Stimulated activated CD4-positive, alpha-beta T cell treated with anti-CD3 and anti-CD28 coated beads, TNF-alpha, amount 100 ng/mL, for 1 hour (primary cell): ENCODE measurements at places on chromosomes 16 and 17.

DNA sequence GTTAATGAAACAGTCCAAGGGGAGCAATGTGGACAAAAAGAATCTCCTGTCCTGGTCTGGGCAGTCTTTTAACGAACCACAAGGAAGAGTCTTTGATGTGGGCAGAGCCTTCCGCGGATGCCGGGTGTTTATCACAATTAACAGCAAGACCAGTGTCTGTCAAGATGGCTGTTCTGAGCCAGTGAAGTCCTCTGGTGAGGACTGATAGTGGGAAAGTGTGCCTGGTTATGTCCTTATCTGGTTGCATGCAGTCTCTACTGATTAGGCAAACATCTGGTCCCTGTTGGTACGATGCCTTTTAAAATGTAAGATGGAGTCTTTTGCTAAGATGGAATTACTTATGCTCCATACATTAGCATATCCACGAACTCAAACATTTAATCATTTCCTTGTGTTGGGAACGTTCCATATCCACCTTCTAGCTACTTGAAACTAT, 88.5 kb downstream of the ZNF18 start:
- DNase-seq: no peak

- DNase-seq: no peak
Observed at GRCh38 chr17:69058165-69058564, 2.6 kb downstream of the ABCA9 start.

- DNase-seq: no peak
Observed at GRCh38 chr16:25063865-25064264, 47.7 kb upstream of the LCMT1 start.

DNA sequence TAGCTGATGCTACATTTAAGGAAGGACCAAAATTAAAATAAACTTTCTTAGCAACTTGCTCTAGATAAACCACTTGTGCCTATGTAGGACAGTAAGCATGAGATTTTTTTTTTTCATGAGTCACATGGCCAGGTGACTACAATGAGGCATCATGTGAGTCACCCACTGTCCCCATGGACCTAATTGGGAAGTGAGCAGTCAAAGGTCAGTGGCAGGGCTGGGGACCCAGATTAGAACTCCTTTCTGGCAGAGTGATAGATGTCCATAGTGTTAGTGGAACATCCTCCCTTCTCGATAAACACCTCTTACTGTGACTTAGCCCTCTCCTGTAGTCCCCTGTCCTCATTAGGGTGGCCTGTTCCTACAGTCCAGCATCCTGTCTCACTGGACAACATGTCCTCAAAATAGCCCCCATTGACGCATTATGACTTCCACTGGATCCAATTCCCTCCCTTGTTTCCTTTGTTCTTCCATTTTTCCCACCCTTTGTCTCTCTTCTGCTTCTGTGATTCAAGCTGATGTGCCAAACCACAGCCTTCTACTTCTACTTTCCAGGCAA, 12.4 kb downstream of the ITGB3 start:
- DNase-seq: no peak

- no peak for DNase-seq
Observed at GRCh38 chr17:55731586-55732250, 9.1 kb upstream of the TMEM100 start.

- no peak for DNase-seq
Observed at GRCh38 chr17:67830440-67830839, 5.1 kb downstream of the BPTF start.

GRCh38 chr17:57228911-57229310, 27.4 kb upstream of the MSI2 start:
- no peak for DNase-seq

DNA sequence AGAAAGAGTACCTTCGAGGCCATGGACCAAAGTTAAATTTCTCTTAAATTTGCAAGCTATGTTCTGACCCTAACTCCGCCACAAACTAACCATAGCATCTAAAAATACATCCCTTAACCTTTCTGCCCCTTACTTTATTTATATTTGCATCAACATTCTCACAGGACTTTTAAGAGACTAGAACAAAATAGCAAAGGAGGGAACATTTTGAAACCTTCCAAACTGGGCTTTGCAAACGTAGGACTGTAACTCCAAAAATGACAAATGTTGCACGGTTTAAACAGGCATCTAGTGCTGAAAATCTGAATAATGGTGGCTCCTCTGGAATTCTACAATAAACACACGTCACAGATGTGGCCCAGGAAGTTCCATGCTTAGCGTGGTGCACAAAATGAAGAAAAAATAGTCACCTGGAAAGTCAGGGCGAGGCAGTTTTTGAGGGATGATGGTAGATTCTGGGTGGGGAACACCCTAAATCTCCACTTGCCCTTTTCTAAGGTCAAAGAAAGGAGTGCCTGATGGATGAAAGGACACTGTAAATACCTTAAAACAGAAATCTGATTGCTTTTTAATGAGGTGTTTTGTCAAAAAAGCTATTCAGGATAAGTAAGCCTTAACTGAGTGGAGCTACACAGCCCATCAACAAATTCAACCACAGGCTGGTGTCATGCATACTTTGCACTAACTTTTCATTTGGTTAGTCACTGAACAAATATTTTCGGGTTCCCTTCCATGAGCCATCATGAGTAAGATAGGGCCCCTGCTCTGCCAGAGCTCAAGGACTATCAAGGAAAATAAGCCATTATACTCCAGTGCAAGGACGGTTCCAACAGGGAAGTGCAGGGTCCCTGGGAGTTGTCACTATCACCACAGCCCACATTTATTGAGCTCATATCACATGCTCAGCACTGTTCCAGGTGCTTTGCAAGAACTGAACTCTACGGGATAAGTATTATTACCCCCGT, 21.2 kb downstream of the ARHGAP17 start:
- DNase-seq: no peak

DNA sequence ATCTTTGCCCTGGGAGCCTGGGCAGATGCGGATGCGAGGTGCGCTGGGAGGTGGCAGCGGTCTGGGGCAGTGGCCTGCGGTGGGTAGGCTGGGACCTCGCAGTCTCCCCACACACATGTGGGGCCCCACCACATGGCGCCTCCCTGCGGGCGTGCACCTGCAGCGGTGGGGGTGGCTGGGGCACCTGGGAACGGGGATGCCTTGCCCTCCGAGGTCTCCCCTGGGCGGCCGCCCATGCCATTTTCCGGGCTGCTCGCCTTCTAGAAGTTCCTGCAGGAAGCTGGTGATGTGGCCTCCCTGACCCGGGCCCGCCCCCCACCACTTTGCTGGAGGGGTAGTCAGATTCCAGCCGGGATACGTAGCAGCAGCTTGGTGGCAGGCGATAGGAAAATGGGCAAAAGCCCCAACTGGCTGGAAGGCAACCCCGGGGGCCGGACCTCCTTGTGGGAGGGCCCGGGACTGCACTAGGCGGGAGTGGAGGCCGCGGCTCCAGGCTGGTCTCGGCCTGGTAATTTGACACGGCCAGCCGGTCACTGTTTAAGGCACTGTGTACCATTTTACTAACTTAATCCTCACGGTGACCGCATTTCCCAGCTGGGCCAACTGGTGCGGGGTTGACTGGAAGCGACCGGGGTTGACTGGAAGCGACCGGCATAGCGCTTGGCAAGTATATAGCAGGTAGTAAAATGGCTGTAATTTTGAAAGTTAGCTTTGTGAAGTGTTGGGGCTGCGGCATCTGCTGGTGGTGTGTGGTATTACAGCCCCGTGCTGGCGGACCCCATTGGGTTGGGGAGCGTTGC, 38.5 kb downstream of the IGF2BP1 start:
- DNase-seq: no peak

DNA sequence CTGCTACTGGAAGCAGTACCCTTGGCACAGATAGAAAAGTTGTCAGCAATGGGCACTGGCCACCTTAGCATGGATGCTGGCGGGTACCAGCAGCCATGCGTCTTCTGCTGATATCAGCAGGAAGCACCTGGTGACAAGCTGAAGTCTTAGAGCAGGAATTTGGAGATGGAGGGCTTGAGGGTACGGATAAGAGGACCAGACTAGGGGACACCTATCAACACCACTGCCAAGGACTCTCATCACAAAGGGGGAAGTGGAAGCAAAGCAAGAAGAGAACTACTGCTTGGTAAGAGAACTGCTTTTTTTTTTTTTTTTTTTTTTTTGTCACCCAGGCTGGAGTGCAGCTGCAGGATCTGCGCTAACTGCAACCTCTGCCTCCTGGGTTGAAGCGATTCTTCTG, 35.4 kb upstream of the LYRM9 start:
- no peak for DNase-seq

DNA sequence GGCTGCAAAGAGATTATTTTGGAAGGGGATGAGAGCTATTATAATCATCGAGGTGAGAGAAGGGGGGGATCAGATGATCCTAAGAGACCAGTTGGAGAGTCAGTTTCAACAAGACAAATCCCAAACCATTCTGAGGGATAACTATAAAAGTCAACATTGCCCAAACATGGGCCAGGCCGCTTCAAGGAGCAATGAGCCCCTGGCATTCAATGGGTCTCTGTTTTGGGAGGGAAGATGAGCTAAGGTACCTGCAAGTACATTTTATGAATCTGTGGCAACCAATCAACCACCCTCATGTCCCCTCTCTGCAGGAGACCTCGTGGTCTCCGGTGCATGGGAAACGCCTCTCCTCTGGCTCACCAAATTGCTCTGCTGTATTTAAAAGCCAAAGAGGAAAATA, 209.9 kb upstream of the C16orf82 start:
- no peak for DNase-seq

DNA sequence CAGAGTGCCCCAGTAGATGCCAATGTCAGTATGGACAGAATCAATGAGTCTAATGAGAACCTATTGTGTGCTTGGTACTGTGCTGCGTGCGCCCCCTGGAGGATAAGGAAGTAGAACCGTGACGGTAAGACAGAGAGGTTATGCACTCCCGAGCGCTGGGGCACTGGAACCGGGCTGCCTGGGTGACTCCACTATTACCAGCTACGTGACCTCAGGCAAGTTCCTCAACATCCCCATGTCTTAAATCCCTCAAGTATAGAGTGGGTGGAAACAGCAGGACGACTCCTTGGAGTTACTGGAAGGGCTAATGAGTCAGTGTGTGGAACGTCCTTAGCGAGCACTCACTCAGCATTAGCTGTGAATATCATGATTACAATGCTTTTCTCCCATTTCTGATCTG, 16.2 kb downstream of the CHST4 start:
- no peak for DNase-seq

DNA sequence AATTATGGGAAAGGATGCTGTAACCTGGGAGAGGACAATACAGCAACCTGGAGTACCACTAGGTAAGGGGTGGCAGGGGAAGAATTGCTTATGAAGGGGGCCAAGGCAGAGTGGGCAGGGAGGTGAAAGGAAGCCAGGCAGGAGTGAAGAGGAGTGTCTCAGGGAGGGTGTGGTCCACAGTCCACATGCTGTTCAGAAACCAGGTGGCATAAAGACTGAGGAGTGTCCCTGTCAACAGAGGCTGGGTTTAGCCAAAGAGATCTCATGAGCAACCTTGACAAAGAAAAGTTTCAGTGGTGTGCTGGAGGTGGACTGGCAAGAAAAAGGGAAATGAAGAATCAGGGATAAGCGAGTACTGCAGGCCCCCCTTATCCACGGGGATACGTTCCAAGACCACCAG, 88.4 kb downstream of the SPACA3 start:
- no peak for DNase-seq

GRCh38 chr16:72355561-72355960, 183.6 kb upstream of the PMFBP1 start:
- DNase-seq: no peak

GRCh38 chr16:88341551-88342290, 41.0 kb upstream of the ZNF469 start:
- no peak for DNase-seq

DNA sequence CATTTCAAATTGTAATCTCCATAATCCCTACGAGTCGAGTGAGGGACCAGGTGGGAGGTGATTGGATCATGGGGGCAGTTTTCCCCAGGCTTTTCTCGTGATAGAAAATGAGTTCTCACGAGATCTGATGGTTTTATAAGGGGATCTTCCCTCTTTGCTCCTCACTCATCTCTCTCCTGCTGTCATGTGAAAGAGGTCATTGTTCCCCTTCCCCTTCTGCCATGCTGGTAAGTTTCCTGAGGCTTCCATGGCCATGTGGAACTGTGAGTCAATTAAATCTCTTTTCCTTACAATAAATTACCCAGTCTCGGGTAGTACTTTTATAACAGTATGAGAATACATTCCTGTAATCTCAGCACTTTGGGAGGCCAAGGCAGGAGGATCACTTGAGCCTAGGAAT, 76.7 kb upstream of the MARCHF10 start:
- DNase-seq: no peak

GRCh38 chr16:8847145-8847544, 21.7 kb downstream of the CARHSP1 start:
- DNase-seq: no peak

DNA sequence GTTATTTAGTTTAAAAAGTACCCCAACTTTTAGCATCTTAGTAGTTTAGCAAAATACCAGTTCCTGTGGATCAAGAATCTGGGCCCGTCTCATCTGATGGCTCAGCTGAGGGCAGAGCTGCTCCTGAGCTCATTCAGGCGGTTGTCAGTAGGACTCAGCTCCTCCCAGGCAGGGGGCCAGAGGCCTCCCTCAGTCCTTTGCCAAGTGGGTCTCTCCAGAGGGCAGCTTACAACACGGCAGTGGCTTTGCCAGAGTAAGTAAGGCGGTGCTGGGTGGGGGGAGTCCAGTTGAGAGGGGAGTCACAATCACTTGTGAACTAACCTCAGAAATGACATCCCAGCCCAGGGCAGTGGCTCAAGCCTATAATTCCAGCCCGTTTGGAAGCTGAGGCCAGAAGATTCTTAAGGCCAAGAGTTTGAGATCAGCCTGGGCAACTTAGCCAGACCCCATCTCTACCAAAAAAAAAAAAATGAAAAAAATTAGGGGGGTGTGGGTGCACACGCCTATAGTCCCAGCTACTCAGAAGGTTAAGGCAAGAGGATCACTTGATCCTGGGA, 81.5 kb upstream of the MED9 start:
- DNase-seq: no peak

DNA sequence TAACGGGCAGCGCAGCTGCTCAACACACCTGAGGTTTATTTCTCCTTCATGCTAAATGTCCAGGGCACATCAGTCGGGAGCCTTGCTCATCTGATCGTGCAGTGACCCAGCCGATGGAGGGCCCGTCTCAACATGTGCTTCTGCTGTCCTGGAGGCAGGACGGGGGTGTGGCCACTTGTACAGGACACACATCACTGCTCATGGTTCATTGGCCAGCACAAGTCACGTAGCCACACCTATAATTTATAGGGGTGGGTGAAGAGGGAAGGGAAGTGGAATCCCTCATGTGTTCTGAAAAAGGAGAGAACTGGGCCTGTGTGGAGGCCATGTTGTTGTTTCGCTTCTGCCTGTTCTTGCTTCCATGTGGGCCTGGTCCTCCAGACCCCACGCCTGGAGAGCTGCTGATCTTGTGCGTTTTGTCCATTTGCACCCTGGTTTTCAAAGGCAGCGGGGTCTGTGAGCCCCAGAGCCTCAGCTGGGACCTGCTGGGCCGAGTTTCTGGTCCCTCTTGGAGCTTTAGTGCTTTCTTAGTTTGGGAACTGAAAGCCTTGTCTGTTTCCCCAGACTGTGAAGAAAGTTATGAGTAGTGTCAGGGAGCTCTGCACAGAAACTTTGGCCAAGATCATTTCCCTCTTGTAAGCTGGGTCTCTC, 60.5 kb downstream of the CMIP start:
- no peak for DNase-seq
